ENCODE measurements at places on chromosomes 12 and 14.

DNA sequence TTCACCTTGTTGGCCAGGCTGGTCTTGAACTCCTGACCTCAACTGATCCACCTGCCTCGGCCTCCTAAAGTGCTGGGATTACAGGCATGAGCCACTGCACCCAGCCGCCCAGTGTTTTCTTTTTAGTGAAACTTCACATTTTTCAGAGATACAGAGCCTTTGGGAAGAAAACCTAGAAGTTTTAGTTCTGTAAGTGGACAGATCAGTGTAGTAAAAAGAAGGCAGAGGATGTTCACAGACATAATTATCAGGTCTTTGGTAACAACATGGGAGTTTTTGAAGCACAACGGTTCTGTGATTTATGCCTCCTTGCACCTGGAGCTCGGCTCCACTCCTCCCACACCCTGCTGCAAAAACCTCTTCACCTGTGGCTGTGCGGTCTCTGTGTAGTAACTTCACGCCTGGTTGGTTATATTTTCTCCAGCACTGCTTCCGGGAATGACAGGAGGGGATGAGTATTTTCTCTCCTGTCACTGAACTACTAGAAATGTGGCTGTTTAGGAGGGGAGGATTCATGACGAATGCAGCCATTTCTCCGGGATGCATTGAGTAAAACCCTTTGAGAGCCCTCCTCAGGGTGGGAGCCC lies 67.0 kb downstream of the ARF6 start:
- peak overlapping the region; percentile 96 for H3K27ac ChIP-seq
- no peak for DNase-seq
- H3K27me3 ChIP-seq = no peaks in the 10 kb centered on the region
- H3K4me1 ChIP-seq = peaks cover 67% of the 10 kb centered on the region
- H3K36me3 ChIP-seq = no peaks in the 10 kb centered on the region

GRCh38 chr14:86772075-86772474 lies 1220.9 kb downstream of the GALC start:
- DNase-seq = no peak
- no peaks in the 10 kb centered on the region for H3K4me1 ChIP-seq
- no peaks in the 10 kb centered on the region for H3K36me3 ChIP-seq
- no peak overlapping the region for H3K4me3 ChIP-seq
- H3K27ac ChIP-seq = no peak overlapping the region
- H3K27me3 ChIP-seq = no peaks in the 10 kb centered on the region

GRCh38 chr14:55107766-55108554 lies 21.1 kb upstream of the LGALS3 start:
- H3K36me3 ChIP-seq = no peaks in the 10 kb centered on the region
- H3K4me1 ChIP-seq = peaks cover 25% of the 10 kb centered on the region
- no peaks in the 10 kb centered on the region for H3K27me3 ChIP-seq
- no peak for DNase-seq
- no peak overlapping the region for H3K4me3 ChIP-seq

GRCh38 chr12:103817791-103818190 lies 23.2 kb downstream of the NT5DC3 start:
- no peaks in the 10 kb centered on the region for H3K4me1 ChIP-seq
- no peak overlapping the region for H3K27ac ChIP-seq
- no peaks in the 10 kb centered on the region for H3K27me3 ChIP-seq
- peaks cover 27% of the 10 kb centered on the region for H3K36me3 ChIP-seq
- DNase-seq = no peak

- H3K4me1 ChIP-seq = peaks cover 30% of the 10 kb centered on the region
- H3K27ac ChIP-seq = no peak overlapping the region
- H3K4me3 ChIP-seq = peak overlapping the region; percentile 70
- no peaks in the 10 kb centered on the region for H3K36me3 ChIP-seq
- peaks cover 58% of the 10 kb centered on the region for H3K27me3 ChIP-seq
These were observed 493 bp downstream of the HOXC5 start for GRCh38 chr12:54033106-54033979.

DNA sequence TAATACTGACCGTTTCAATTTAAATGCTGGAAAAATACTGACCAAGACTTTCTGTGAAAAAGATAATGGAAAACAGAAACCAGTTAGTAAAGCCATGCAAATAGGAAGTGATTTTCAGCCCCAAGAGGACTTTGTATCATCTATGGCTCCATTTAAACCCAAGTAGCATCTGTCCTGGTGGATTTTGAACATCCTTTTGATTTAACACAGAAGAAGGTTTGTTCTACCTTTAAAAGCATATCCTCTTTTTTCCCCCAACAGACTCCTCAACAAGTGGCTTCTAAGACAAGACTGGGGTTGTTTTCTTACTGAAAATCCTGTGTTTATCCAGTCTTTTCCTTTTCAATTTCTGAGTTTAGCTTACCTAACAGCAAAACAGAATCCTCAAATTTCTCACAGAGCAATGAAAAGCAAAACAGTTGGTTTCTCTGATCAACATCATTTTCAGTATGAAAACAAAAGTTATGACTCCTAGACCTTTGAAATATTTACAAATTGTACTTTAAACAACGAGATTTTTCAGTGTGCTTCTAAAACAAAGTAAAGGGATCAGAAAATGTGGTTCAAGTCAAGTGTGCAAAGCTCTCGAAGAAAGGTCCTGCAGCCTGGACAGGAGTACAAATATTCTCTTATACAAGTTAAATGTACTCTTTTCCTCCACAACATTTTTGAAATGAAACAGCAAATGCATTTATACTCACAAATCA lies 2.9 kb downstream of the PHLDA1 start:
- no peaks in the 10 kb centered on the region for H3K36me3 ChIP-seq
- H3K27me3 ChIP-seq = peaks cover 38% of the 10 kb centered on the region
- no peak overlapping the region for H3K27ac ChIP-seq
- H3K4me1 ChIP-seq = peaks cover 29% of the 10 kb centered on the region
- DNase-seq = no peak

- H3K4me3 ChIP-seq = peak overlapping the region; percentile 92
- no peaks in the 10 kb centered on the region for H3K27me3 ChIP-seq
- peaks cover 29% of the 10 kb centered on the region for H3K36me3 ChIP-seq
These were observed 945 bp upstream of the HIP1R start for GRCh38 chr12:122834104-122834920.

GRCh38 chr12:132084621-132085290 lies 59.4 kb downstream of the DDX51 start:
- peak overlapping the region; percentile 90 for H3K4me3 ChIP-seq
- H3K36me3 ChIP-seq = peaks cover 20% of the 10 kb centered on the region
- H3K27me3 ChIP-seq = no peaks in the 10 kb centered on the region
- peak; percentile 38 for DNase-seq
- H3K27ac ChIP-seq = peak overlapping the region; percentile 83
- peaks cover 24% of the 10 kb centered on the region for H3K4me1 ChIP-seq

DNA sequence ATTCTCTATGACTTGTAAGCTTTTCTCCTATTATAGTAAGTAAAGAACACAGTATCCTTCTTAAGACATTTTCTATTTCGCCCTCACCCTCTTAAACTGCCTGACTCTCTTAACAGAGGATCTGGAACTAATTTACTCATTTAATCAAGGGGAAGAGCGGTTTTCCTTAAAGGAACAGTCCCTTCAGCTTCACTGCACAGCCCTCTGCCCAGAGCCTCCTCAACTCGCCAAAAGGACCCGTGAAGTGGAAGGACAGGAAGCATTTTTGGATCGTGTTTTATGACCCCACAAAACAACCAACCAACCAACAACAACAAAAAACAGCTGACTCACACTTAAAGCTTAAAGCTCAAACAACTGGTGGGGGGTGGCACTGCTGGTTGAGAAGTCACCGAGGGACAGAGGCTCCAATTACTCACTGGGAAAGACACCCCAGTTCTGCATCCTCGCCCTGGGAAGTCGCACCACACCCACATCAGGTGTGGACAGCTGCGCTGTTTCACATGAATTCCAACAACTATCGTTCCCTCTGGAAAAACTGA lies 35.7 kb downstream of the NID2 start:
- no peak overlapping the region for H3K27ac ChIP-seq
- no peaks in the 10 kb centered on the region for H3K4me1 ChIP-seq
- H3K4me3 ChIP-seq = no peak overlapping the region
- no peak for DNase-seq
- H3K27me3 ChIP-seq = peaks cover 6% of the 10 kb centered on the region

DNA sequence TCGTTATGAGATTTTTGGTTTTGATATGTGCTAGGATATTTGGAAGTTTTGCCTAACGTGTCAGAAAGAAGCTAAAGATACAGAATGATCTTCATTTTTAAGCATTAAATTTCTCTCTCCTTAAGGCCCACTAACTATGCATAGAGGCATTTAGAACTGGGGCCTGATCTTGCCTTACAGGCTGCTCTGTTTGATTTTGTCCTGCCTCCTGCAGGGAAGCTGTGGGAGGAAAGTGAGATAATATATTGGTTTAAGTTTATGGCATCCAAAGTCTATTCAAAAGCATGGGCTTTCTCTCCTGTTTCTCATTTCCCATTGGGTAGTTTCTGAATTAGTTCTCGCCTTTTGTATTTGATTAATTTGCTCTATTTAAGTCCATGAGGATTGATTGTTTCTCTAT lies 250.3 kb upstream of the FBXO33 start:
- H3K36me3 ChIP-seq = no peaks in the 10 kb centered on the region
- no peak for DNase-seq
- H3K4me1 ChIP-seq = no peaks in the 10 kb centered on the region
- no peak overlapping the region for H3K4me3 ChIP-seq

- H3K4me3 ChIP-seq = no peak overlapping the region
- DNase-seq = no peak
These were observed 94.0 kb downstream of the WNK1 start for GRCh38 chr12:846421-846820.

- no peaks in the 10 kb centered on the region for H3K36me3 ChIP-seq
- no peaks in the 10 kb centered on the region for H3K27me3 ChIP-seq
- H3K27ac ChIP-seq = no peak overlapping the region
These were observed 218.6 kb downstream of the SYT1 start for GRCh38 chr12:79083181-79083580.

- peaks cover 9% of the 10 kb centered on the region for H3K4me1 ChIP-seq
- no peak overlapping the region for H3K4me3 ChIP-seq
- no peak overlapping the region for H3K27ac ChIP-seq
- peaks cover 5% of the 10 kb centered on the region for H3K36me3 ChIP-seq
- no peaks in the 10 kb centered on the region for H3K27me3 ChIP-seq
- DNase-seq = no peak
These were observed 16.7 kb downstream of the NT5DC3 start for GRCh38 chr12:103824290-103824689.

DNA sequence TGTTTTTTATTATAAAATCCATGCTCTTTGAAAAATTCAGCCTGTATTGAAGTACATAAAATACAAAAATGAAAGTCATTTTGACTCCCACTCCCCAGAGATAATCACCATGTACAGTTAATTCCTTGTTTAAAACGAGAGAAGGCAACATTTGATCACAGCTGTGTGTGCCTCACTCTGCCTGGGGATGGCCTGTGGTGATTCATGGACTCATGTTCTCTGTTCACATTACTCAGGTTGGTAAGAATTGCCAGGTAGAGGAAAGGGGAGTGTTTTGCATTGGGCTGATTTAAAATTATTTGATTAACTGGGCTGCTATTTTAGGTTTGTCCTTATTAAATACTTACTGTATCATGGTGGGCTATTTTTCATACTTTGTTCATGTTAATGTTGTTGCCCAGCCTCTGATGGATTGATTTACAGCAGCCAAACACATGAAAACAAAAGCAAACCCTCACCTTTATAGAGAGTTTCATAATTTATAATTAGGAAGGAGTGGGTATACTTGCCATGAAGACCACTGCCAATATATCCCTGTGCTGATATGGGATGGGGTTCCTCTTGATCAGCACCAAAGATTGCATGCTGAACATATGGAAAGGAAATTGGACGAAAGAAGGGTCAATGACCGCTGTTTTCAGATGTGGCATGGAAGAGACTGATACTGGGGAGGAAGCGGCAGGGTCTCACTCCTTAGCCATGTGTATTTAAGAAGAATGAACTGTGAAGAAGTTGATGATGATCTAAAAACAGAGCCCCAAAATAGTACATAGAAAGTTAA lies 3.0 kb downstream of the ZBTB1 start:
- H3K4me1 ChIP-seq = peaks cover 75% of the 10 kb centered on the region
- H3K4me3 ChIP-seq = peak overlapping the region; percentile 97
- peak overlapping the region; percentile 100 for H3K27ac ChIP-seq

DNA sequence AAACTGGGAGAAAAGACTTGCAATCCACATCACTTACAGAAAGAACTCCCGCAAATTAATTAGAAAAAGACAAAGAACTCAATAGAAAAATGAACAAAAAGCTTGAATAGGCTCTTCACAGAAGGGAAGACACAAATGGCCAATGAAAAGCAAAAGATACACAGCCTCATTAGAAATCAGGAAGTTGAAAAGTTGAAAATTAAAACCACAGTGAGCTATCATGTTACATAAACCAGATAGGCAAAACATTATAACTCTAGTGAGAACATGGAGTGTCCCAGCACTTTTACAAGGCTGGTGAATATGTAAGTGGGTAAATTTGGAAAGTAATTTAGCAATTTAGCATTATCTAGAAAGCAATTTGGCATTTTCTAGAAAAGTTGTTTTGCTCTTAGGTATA lies 158.4 kb upstream of the RASSF8 start:
- H3K4me3 ChIP-seq = no peak overlapping the region
- no peaks in the 10 kb centered on the region for H3K36me3 ChIP-seq
- peaks cover 2% of the 10 kb centered on the region for H3K27me3 ChIP-seq
- no peak overlapping the region for H3K27ac ChIP-seq
- no peaks in the 10 kb centered on the region for H3K4me1 ChIP-seq

DNA sequence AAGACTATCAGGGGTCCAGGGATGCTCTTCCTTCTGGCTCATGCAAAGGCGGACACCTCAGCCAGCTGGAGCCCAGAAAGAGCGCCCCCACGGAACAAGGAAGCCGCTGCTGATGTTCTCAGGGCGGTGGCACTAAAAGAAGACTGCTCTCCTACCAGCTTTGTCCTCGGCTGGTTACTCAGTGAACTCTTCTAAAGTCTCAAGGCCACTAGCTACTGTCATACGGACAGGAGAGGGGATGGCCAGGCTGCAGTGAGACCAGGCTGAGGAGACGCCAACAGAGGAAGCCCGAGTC lies 59.6 kb downstream of the CCDC88C start:
- DNase-seq = no peak
- no peak overlapping the region for H3K27ac ChIP-seq
- H3K27me3 ChIP-seq = no peaks in the 10 kb centered on the region
- peaks cover 54% of the 10 kb centered on the region for H3K36me3 ChIP-seq

DNA sequence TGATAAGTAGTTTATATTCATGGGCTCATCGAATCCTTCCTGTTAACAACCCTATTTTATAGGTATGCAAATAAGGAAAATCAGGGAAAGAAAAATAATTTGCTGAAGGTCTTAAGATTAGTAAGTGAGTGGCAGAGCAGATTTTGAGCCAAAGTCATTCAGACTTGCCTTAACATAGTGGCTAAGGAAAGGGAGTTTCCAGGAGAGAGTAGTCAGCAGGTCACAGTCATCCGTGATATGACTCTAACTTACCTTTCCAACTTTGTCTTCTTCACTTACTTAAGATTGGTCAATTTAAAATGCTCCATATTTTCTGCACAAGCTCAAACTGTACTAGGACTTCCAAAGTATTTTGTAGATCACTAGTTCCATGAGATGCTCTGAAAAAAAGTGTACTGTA lies 46.6 kb downstream of the AKAP6 start:
- H3K4me3 ChIP-seq = no peak overlapping the region
- no peaks in the 10 kb centered on the region for H3K27me3 ChIP-seq
- DNase-seq = no peak
- no peaks in the 10 kb centered on the region for H3K4me1 ChIP-seq

- H3K27me3 ChIP-seq = peaks cover 33% of the 10 kb centered on the region
- H3K36me3 ChIP-seq = no peaks in the 10 kb centered on the region
- no peak for DNase-seq
These were observed 2.4 kb upstream of the ASB2 start for GRCh38 chr14:93978735-93979134.
